ENCODE measurements at places on chromosomes 2 and 18.

DNA sequence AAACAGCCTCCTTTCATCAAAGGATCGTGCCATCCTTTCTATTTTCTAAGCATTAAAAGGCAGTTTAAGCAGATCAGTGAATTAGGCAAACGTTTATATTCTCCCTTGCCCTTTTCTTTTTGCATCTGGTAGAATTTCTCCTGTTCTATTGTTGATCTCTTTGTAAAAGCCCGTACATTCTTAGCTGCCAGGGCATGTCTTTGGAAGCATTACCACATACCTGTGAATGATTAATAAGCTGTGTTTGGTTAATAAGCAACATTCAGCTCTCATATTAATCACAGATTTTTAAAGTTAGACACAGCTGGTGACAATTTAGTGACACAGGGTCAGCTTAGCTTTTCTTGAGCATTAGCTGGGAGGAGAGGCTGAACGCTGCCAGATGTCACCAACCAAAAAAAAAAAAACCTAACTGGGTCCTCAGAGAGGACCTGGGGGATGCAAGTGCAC lies 33.8 kb upstream of the CYP1B1 start:
- no peak for DNase-seq

- DNase-seq: no peak
Observed at GRCh38 chr2:58644451-58644850, 403.3 kb upstream of the FANCL start.

DNA sequence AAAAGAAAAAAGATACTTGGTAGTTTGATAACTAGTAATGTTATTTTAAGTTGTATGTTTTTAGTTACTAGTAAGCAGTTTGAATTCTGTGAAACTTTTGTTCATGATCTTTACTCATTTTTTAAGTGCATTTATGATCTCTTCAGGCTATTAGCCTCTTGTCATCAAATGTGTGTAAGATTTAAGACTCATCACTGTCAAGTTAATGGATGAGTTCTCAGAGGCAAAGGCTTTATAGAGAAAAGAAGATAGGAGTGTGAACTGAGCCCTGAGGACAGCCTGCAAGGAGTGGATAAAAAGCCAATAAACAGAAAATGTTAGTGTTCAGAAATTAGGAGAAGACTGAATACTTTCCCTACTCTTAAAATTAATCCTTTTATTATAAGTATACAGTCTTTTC lies 13.5 kb downstream of the NDUFV2 start:
- no peak for DNase-seq

DNA sequence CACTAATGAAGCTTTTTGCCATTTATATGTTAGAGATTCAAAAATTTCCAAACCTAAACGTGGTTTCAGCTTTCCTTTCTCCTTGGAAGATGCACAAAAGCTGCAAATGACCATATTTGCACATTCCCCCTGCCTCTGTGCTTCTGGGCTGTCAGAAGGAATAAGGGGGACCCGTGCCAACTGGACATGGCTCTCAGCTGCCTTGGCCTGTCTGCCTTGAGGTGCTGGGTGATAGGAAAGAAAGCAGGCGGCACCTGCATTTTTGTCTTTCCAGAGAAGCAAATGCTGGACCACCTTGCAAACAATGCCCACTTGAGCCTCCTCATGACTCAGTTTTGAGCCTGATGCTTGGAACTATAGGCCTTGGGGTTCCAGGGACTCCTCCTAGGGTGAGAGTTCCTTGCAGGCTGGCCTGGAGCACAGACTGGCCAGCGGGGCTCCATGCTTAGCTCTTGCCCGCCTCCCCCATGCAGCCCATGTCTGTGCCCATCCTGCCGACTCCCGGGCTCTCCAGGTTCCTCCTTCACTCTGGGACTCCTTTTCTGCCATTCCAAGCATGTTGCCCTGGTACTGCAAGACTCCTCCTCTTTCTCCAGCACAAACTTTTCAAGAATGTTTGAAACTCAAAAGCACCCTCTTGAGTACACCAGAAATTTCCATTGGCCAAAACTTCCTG lies 109.0 kb upstream of the EPAS1 start:
- no peak for DNase-seq

- DNase-seq: no peak
Observed at GRCh38 chr2:134361648-134362047, 107.8 kb downstream of the MGAT5 start.

DNA sequence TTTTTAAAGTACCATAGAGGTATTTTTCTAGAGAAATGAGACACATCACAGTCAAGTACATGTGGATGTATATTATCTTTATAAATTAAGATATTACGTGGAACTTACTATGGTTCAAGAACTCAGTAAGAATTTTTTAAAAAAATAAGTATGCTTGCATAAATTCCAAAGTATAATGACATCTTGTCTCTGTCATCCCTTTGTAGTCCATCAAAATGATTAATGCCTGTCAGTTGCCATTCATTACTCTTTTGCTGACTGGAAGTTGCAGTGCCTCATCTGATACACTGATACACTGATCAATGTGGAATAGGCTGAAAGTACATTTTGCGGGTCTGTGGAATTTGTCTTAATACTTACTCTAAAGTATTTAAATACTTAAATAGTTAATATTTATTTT lies 177.2 kb downstream of the GALNT13 start:
- DNase-seq: no peak

GRCh38 chr2:70947556-70948184 lies 12.0 kb downstream of the ATP6V1B1 start:
- no peak for DNase-seq

DNA sequence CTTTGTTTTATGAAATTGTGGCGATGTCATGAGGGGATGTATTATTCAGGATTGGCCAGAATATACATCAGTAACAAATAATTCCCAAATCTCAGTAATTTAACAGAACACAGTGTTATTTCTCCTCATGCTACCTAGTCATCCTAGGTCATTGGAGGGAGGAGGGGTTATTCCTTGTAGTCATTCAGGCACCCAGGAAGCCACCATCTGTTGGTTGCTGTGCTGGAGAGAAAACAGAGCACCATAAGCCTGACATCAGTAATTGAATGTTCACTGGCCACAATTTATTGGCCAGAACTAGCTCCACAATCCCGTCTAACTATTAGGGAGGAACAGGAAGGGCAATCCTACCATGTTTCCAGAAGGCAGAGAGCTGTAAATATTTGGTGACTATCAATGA lies 303.5 kb upstream of the CELF4 start:
- DNase-seq: no peak

DNA sequence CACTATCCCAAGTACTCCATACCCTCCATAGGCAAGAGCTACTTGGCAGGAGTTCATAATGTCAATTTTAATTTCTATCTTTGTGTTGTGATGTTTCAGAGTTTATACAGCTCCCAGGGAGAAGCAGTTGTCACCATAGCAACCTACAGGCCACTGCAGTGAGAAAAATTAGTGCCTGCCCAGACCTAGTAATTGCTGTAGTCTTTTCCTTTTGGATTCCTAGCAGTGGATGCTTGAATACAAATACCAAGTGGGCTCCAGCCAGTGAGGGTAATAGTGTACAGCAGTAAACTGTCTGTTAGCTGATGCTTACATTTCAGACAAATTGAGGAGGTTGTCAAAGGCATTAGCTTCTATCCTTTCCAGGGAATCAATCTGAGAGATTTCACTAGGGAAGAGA lies 26.7 kb downstream of the LHCGR start:
- DNase-seq: no peak

DNA sequence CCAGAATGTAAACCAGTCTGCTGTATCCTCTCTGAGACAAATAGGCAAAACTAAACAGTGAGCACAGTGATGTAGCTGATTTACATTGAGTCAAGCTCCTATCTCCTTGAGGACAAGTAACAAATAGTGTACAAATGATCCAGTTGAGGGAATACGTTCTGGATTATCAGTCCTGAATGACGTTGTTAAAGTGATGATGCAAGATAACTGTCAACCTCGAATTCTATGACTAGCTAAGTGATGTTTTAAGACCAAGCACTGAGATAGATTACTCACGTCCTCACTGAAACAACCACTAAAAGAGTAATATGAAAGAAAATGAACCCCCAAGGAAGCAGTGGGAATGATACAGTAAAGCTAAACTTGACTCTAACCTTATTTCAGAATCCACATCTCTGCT lies 46.8 kb downstream of the SMC6 start:
- no peak for DNase-seq

- DNase-seq: peak; percentile 12
Observed at GRCh38 chr2:30561349-30561748, 114.3 kb downstream of the LCLAT1 start.

DNA sequence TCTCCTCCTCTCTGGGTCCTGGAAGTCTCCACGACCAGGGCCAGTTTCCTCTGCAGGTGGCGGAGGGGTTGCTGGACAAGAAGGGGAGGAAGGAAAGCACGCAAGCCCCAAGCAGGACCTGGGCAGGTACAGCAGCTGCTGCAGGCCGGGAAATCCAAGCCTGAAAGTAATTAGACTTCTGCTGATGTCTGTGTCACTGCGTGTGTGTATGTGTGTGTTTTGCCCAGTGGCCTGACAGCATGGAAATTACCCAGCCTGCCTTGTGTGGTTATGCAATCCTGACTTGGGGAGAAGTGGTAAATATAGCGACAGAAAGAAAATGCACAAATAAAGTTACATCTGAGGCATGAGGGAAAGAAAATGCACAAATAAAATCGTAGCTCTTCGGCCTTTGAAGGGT lies 121.8 kb upstream of the ZBTB14 start:
- DNase-seq: peak; percentile 36

GRCh38 chr2:215554689-215555498 lies 119.0 kb upstream of the FN1 start:
- no peak for DNase-seq

- DNase-seq: no peak
Observed at GRCh38 chr18:38664929-38665328, 1099.3 kb upstream of the CELF4 start.

DNA sequence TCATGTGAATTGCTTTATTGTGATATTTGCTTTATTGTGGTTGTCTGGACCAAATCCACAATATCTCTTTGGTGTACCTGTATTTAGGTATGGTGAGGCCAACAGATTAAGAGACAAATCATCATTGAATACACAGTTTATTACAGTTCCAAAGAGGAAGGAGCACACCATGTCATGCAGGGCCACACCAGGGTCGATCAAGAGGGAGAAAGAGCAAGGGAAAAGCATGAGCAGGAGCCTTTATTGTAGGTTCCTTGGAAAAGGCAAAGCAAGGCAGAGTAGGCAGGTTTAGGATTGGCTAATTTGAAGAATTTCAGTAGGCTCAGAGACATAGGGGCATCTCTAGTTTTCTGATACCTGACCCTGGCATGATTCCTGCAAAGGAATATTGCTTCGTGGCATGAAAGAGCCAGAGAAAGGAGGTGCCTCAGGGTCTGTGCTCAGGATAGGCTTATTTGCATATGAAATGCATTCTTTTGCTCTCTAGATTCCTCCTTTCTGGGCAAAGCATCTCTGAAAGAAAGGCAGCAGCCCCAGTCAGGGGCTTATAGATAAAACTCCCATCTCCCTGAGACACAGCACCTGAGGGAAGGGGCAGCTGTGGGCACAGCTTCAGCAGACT lies 214.2 kb upstream of the ERBB4 start:
- no peak for DNase-seq

DNA sequence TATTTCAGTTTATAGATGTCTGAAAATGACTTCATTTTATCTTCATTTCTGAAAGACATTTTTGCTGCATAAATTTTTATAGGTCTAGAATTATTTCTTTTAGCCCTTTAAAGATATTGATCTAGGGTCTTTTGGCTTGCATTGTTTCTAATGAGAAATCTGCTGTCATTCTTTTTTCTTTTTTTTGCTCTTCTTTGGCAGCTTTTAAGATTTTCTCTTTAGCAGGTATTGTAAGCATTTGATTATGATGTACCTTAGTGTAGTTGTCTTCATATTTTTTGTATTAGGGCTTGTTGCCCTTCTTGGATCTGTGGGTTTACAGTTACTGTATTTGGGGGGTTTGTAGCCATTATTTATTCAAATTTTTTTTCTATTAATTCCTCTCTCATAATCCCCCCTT lies 66.0 kb upstream of the IL1R1 start:
- DNase-seq: no peak

DNA sequence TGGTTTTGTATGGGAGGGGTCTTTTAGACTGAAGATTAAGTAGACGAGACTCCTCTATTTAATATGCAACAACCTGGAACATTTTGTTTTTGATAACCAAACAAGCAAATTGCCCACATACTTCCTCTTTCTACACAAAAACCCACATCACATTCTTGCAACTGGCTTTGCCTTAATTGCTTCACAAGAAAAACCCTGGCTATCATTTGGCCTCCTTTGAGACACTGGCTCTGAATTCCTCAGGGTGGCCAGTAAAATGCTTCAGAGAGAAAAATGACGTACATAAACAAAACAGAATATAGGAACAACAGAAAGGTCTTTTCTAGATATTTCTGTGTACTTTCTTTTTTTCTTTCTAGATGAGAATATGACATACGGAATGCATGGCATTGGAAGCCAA lies 103.0 kb downstream of the TRIB2 start:
- peak; percentile 66 for DNase-seq

DNA sequence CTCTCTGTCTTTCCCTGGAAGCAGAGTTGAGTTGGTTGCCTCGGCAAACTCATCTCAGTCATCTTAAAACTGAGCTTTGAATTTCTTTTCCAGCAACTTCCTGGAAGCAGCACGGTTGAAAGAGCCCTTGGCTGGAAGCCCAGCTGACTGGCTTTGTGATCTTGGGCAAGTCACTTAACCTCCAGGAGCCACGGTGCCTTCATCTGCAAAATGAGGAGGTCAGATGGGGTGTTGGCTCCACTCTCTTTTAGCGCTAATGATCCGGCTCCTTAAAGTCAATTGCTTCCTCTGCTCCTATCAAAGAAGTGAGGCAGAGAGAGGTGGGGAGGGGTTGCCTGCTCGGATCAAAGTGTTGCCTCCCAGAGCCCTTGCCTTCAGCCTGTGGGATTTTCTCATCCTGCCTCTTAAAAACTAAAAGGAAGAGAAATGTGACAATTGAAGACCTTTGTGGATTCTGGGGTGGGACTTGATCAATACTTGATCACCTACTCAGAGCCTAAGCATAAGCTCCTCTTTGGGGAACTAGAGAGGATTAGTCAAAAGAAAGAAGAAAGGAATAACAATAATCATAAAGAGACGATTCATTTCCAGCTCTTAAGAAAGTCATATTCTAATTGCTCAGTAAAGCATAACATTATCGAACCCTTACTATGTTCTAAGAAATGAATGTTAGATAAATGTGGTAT lies 86.6 kb downstream of the MYCN start:
- no peak for DNase-seq

DNA sequence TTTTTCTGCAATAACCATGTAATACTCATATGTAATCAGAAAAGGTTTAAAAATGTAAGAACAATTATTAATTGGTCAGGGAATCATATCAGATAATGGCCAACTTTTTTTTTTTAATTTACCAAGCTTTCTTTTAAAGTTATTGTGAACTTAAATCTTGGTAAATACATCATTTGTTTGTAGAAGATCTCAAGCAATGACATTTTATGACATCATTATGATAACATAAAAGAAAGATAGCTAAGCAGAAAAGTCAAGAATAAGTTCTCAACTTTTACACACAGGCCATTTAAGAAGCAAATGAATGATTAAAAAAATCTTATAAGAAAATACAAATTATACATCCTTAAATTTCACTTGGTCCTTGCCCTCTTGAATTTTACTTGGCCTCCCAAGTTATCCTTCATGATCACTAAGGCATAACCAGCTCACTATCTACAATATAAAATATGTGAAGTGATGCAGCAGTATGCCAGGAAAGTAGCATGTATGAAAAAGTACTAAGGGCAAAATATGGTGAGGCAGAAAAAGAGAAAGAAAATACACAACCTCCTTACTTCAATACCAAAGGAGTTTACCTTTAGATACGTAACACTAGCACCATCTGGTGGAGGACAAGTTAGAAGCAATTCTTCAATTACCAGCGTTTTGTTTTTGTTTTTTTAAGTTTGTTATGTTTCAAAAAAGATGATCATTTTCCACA lies 116.6 kb downstream of the SRBD1 start:
- DNase-seq: peak; percentile 81
